ENCODE measurements at places on chromosomes 1 and 21.

- no peak for DNase-seq
Measured at GRCh38 chr21:45575993-45576837, 34.0 kb upstream of the SLC19A1 start.

DNA sequence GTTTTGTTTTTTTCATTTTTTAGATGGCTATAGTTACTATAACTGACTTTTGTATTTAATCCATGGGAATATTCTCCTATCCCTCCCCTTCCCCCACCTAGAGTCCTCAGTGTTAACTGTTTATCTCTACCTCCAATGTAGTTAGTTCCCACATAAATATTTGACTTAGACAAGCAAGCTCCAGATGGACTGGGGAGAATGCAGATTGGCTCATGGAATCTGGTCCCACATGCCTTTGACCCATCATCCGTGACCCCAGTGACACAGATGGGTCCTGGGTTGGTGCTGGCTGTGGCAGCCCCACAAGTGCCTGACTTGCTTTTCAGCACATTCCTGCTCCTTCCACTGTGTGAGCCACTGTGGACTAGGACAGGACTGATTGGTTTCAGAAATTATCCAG, 41.8 kb downstream of the ATP2B4 start:
- no peak for DNase-seq

DNA sequence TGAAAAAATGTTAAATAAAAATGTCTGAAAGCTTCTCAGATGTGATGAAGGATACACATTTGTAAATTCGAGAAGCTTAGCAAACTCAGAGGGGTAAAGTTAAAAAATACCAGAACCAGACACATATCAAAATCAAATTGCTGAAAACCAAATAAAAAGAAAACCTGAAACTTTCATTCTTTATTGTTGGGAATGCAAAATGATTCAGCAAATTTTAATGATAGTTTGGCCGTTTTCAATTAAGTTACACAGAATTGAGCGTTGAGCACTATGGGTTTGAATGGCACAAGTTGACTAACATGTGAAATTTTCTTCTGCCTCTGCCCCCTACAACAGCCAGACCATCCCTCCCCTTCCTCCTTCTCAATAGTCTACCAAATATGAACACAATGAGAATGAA, 33.5 kb upstream of the GRIK1 start:
- DNase-seq = no peak

DNA sequence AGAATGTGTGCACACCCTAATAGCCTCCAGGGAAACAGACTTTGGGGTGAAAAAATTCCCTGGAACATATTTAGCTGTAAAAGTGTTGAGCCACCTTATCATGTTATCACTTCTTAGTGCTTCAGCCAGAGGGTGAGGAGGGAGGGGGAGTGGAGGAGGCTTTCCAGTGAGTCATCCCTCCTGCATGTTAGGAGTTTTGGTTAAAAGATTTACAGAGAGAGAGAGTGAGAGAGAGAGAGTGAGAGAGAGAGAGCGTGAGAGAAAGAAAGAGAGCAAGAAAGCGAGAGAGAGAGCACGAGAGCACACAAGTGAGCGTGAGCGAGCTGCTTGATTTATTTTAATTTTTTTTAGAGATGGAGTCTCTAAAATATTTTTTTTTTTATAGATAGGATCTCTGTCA, 13.5 kb upstream of the CACNA1E start:
- DNase-seq = no peak

DNA sequence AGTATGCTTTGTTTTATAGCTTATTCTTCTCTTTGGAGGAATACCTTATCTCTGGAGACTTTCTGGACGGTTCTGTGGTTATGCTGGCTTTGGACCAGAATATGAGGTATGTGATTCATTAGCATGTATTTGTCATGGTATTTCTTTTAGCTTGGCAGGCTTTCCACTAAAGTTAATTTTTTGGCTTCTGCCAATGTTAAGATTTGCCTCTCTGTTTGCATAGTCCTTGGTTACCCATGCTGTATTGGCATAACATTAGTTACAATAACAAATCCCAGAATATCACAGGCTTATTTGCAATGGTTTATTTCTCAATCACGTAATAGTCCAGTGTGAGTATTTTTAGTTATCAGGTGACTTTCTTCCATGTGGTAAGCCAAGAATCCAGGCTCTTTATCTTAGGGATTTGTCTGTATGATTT, 9.7 kb downstream of the ZMPSTE24 start:
- no peak for DNase-seq
